NCI-H1092 treated with DMSO at 0.1 percent for 48 hours (cell line): ENCODE measurements at places on chromosomes 2 and 18.

- DNase-seq = no peak
These were observed 6.1 kb upstream of the TDRD15 start for GRCh38 chr2:21117688-21118087.

- DNase-seq = no peak
These were observed 24.0 kb downstream of the DTNA start for GRCh38 chr18:34734056-34734455.

DNA sequence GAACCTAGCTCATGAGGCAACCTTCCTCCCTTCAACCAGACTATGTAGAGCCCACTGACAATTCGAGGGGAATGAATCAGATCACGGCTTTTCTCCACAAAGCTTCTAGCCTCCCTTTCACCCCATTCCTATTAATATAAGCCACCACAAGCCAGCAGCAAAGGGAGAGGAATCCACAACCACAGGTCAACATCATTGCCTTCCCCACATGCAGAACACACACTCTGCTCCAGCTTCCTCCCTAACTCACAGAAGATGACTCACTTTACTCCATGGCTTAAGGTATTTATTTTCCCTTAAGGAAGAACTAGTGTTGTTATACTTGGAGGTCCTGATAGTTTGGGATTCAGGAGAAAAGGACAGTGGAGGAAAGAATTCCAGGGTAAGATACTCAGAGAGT, 272.2 kb downstream of the C1D start:
- DNase-seq = no peak

DNA sequence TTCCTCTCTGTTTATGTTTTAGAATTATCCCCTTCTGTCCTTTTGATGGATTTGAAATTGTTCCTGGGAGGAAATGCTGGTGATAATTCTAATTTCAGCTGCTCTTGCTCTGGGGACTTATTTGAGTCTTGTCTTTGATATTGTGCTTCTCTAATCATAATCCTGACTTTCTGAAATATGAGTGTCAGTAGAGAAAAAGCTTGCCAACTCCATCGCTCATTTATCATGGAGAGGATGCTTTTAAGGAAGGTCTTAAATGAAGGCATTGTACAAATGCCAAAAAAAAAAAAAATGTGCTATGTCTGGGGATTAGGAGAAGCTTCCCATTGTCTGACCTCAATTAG, 159.5 kb downstream of the NYAP2 start:
- DNase-seq = no peak

DNA sequence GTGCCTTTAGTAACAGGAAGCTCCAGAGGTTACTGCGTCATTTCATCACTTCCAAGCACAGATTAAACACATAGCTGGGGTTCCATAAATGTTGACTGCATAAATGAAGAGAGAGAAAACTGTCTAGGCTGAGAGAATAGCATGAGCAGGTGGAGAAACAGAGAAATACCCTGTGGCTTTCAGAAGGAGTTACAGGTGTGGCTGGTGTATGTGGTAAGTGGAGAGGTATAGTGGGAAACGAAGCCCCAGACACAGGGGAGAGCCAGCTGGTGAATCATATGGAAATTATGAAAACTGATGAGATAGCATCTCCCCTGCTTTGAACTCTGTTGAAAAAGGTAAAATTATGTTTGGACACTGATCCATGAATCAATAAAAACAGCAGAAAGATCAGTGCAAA, 807.4 kb upstream of the POU3F3 start:
- DNase-seq = no peak

DNA sequence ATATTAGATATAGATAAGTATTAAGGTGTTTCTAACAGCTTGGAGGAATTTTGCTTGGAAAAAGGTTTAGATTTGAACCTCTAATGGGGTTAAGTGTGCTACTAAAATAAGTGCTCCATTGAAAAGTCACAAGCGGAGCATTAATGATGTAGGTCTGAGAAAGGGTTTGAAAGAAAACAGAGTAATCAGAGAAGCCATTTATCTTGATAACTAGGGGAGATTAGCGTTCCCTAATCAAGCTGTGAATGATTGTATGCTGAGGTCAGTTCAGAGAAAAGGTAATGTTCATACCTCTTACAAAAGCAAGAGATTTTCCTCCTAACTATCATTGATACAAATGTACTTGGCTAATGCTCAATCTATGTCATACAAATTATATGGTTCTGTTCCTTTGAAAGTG, 1.5 kb downstream of the ARHGAP25 start:
- DNase-seq = no peak

- no peak for DNase-seq
These were observed 34.8 kb downstream of the GPATCH11 start for GRCh38 chr2:37119157-37119556.
